ENCODE measurements at places on chromosomes 2 and 18.

GRCh38 chr2:102749938-102750337 lies 11.9 kb upstream of the TMEM182 start:
- no peak for DNase-seq

- DNase-seq, result no peak
These were observed 176.9 kb upstream of the MC4R start for GRCh38 chr18:60549338-60549960.

- DNase-seq, result no peak
These were observed 10.5 kb downstream of the CROCC2 start for GRCh38 chr2:240916571-240917008.

- no peak for DNase-seq
These were observed 218.0 kb upstream of the OSR1 start for GRCh38 chr2:19576411-19576810.

- no peak for DNase-seq
These were observed 200.3 kb upstream of the ACVR2A start for GRCh38 chr2:147644491-147644890.

DNA sequence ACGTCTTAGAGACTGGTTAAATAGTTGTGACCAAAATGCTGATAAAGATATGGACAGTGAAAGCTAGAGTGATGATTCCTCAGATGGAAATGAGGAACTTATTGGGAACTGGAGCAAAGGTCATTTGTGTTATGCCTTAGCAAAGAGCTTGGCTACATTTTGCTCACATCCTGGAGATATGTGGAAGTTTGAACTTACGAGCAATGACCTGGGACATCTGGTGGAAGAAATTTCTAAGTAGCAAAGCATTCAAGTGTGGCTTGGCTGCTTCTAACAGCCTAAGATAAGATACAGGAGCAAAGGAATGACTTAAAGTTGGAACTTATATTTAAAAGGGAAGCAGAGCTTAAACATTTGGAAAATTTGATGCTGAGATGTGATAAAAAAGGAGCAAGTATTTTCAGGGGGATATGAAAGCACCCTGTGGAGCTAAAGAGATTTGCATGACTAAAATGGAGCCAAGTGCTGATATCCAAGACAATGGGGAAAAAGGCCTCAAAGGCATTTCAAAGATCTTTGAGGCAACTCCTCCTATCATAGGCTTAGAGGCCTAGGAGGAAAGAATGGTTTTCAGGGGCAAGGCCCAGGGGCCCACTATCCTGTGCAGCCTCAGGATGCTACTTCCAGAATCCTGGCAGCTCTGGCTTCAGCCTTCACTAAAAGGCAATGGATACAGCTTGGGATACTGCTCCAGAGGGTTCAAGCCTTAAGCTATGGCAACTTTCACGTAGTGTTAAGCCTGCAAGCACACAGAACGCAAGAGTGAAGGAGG lies 124.1 kb upstream of the KLHL14 start:
- DNase-seq, result no peak

DNA sequence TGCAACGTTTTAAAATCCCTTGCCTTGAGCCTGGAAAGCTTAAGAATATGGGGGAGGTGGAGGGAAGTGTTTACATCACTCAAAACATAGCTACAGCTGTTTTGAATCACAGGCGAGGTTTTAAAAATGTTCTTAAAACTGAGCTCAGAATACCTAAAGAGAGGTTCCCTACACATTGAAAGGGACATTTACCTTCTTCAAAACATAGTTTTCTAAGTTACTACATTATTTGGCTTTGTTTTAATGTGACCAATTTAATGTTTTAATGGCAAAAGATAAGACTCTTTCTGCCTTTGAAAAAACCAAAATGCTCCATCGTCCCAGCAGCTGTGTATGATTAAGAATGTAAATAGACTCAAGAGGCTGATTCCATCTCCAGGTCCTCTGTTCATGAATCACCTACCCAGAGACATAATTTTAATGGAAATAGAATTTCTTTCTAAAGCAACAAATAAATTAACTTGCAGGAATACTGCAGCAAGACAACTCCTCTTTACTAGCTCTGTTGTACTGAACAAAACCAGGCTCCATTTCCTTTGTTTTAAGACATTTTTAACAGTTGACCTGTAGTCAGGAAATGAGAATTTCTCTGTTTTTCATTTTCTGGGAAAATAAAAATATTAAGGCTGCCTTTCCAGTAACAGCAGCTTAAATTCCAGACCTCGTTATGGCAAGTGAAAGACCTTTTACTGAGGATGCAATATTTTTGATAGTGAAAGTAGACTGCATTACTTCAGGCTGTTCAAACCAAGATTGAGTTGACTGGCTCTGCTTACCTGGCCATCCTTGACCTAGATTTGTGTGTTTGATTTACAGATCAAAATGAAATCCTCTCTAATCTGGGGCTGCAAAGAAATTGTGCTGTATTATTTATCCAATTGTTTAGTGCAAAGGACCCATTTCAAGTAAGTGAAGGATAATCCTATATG lies 33.7 kb upstream of the WDR75 start:
- no peak for DNase-seq

DNA sequence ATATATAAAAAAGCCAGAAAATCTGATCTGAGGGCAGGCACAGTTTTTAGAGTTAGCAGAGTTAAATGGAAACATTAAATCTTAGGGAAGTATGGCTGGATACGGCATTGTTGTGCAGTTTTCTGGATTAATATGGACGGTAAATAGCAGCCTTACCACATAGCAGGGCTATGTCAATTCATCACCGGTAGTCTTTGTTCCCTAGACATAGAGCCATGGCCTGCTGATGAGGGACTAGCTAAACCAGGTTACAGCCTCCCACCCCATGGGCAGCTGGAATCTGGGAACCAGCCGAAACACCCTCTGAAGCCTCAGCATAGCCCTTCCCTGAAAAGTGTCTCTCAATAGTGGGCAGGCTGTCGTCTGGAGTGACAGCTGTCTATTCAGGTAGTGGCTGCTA lies 32.4 kb downstream of the CDCA7 start:
- DNase-seq, result no peak

GRCh38 chr18:3266062-3266608 lies 4.2 kb downstream of the MYL12B start:
- DNase-seq, result no peak

- DNase-seq, result peak; percentile 29
These were observed 839 bp upstream of the GPR148 start for GRCh38 chr2:130728007-130728454.

DNA sequence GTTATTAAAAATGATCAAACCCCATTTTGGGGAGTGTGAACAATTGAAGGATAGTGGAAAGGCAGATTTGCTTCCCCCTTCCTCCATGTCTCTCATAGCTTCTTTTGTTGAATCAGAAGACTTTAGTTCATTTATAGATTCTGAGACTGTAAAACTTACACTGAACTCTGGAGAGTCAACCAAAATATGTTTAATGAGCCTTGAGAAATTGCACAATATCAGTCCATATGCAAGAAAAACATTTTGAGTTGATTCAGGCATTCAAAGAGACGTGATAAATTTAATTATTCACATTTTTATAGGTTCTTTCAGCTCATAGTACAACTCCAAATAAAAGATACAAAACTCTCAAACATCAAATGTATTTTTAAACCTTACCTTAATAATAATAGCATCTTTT lies 354.4 kb upstream of the SPRED2 start:
- DNase-seq, result no peak

GRCh38 chr2:14524803-14525080 lies 107.8 kb upstream of the LRATD1 start:
- no peak for DNase-seq

DNA sequence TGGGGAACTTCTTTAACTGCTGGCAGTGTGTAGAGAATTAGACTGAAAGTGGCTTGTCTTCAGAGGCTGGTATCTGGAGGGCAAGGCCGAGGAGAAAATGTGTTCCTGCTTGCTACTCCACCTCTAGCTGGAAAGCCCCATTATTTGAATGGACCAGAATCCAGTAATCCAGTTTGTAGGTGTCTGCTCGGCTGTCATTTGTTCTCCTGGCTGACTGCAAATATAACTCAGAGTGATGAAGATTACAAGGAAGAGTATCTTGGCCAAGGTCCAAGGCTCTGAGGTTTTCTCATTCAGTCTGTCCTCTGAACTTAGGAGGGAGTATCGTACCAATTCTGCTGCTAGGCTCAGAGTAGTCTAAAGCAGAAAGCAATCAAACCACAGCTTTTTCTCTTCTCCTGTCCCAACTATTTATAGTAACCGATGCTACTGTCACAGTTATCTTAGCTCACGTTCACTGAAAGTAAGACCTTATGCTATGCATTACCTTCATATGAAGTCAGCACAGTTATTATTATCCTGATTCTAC lies 228.6 kb downstream of the SETBP1 start:
- no peak for DNase-seq

DNA sequence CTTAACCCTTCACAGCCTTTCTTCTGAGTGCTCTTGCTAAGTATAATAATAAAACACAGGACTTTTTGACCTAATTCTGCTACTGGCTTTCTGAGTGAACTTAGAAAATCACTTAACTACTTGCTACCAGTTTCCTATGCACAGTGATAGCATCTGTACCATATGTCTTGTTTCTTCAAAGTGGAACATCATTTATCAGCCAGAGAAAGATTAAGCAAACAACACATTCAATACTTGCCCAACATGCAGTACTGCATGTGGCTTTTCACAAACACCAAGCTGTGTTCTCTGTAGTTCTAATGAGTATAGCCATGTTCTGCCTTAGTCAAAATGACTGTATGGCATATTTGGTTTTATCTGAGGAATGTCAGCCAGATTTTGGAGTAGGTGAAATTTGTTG lies 1286.6 kb upstream of the ZEB2 start:
- no peak for DNase-seq

- DNase-seq, result no peak
These were observed 312.7 kb upstream of the CWC22 start for GRCh38 chr2:180319586-180320405.

DNA sequence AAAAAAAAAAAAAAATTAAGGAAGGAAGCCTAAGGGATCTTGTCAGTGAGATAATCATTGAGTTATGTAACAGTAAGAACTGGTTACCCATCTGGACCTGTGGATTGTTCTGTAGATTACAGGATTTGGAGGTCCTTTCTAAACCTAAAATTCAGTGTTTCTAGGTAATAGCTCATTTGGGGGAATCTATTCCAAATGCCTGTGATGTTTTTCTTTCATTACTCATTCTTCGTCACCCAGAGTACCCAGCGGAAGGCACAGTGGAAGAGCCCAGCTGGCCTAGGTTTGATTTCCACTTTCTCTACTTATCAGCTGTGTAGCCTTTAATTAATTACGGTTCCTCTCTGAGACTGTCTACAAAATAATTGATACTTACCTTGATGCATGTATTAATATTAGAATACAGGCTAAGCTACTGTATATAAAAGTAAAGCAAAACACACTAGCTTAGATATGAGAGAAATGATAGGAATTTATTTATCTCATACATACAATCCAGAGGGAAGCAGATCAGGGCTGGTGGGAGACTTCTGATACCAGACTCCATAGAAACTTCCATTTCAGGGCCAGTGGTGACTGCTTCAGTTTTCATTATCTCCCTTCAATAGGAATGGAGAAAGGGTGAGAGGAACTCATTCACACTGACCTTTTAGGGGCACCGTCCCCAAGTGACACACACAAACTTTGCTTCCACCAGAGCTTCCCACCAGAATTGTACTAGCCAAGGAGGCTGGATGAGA lies 115.8 kb upstream of the NOSTRIN start:
- DNase-seq, result no peak

- no peak for DNase-seq
These were observed 97.2 kb downstream of the B3GNT2 start for GRCh38 chr2:62293151-62293489.

DNA sequence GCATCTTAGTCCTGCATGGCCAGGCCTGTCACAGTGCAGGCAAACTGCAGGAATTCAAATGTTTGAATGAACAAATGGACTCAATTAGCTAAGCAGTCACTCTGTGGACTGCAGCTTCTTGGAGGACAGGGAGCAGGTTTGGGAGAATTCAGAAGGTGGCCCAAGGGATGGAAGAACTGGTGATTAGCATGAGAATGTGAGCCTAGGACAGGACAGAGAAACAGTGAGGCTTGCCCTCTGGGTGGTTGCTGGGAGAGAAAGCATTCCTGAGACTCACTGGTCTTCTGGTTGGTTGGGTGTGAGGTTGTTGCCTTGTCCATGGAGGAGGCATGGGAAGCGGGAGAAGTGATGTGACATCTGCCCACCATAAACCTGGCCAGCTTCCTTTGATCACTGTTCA lies 13.7 kb downstream of the IL1RL2 start:
- no peak for DNase-seq

- DNase-seq, result no peak
These were observed 188.5 kb downstream of the EIPR1 start for GRCh38 chr2:3189076-3189591.

DNA sequence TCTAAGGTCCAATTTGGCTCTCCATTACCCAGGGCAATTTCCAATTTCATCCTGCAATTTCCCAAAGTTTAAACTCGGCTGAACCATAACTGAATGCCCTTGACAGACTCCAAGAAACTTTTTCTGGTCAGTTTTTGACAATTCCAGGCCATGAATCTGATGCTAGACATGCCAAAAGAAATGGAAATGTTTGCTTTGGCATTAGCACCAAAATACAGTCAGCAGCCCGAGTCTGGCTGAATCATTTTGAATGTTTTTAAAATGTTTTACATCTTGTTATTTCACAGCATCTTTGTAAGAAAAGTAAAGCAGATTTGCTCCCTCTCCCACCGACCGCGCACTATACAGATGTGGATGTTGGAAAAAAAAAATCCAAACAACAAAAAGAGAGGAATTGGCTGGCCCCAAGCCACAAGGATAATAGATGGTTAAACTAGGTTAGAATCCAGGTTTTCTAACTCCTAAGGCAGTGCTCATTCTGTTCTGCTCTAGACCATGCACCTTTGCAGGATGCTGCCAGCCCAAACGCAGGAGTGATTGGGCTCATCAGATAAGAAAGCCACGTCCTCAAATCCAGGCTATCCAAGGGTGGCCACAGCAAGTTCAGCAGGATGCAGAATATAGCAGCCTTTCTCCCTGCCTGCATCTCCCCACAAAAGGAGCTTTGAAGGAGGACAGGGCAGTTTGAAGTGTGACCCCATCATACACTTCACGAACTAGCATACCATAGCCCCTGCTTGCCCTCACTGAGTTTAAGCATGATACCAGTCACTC lies 167.5 kb downstream of the ALK start:
- no peak for DNase-seq

DNA sequence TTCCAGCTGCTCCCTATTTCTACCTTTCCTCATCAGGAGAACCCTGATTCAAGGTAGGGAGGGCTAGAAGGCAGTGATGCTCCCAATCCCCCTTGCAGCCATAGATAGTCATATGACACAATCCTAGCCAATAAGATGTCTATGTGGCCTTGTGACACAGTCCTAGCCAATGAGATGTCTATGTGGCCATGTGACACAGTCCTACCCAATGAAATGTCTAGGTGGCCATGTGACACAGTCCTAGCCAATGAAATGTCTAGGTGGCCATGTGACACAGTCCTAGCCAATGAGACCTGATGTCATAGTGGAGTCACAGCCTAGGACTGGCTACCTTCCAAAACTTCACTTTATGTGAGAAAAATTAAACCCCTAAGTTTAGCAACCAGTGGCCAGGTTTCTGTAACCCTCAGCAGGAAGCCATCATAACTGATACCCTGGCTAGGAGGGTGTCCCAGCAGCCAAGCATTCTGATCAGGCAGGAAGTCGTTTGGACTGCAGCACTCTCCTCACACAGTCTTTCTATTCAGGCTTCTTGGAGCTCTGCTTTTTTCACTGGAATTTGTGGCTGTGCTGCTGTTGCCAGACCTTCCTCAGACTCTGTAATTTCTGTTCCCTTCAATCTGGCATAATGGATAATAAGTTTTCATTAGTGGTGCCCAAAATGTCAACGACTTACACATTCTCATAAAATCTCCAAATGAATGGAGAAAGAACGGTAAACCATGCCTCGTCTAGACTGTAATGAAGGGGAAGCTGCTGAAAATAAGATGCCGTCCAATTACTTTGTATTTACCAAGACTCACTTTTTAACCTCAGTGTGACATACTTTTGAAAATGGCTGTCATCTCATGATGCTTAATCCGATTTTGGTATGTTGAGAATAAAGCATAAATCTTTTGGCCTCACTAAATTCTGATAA lies 165.0 kb upstream of the NCKAP5 start:
- no peak for DNase-seq

Data from stimulated activated CD4-positive, alpha-beta T cell treated with anti-CD3 and anti-CD28 coated beads, Interleukin-1b, Interleukin-23, amount 100 ng/mL, for 48 hours (primary cell).